Sigmoid colon (tissue), 7 donors: ENCODE measurements at places on chromosomes 4 and X.
A peak's percentile ranks its signal among the peaks of the same experiment; 100 is the strongest.

- no peak for DNase-seq
- H3K4me3 ChIP-seq = no peak overlapping the region
- H3K27ac ChIP-seq = no peak overlapping the region
- H3K36me3 ChIP-seq = no peaks in the 10 kb centered on the region
- H3K4me1 ChIP-seq = no peaks in the 10 kb centered on the region
- no peaks in the 10 kb centered on the region for H3K27me3 ChIP-seq
Measured at GRCh38 chr4:89992744-89993143, 98.1 kb downstream of the MMRN1 start.

- H3K4me3 ChIP-seq = no peak overlapping the region
- DNase-seq = no peak
- H3K4me1 ChIP-seq = peaks cover 9% of the 10 kb centered on the region
- H3K27me3 ChIP-seq = no peaks in the 10 kb centered on the region
- no peak overlapping the region for H3K27ac ChIP-seq
Measured at GRCh38 chr4:156976147-156976546, 4.5 kb upstream of the PDGFC start.

DNA sequence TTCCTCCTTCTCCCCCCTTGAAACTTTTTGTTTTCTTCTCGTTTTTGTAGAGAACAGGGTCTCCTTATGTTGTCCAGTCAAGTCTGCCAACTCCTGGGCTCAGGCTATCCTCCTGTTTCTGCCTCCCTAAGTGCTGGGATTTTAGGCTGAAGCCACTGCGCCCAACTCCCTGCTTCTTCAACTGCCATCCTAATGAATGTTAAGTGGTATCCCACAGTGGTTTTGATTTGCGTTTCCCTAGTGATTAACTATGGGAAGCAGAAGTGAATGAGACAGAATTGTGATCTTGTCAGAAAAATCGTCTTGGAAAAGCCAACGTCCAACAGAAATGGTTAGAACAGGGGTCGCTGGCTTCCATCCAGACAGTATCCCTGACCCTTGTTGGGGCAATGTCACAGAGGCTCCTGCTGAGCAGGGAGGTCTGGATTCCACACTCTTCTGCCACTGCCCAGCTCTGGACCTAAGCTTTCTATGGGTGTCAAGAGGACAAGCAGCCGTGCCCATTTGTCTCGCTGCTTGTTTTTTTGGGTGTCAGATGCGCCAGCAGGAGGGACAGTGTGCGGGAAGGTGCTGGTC is 869 bp upstream of the ADD1 start:
- H3K27ac ChIP-seq = peak overlapping the region; percentile 97
- no peaks in the 10 kb centered on the region for H3K36me3 ChIP-seq

GRCh38 chr4:2695346-2696060 is 60.6 kb downstream of the TNIP2 start:
- no peaks in the 10 kb centered on the region for H3K27me3 ChIP-seq
- no peaks in the 10 kb centered on the region for H3K4me1 ChIP-seq
- peaks cover 100% of the 10 kb centered on the region for H3K36me3 ChIP-seq
- no peak overlapping the region for H3K4me3 ChIP-seq
- no peak for DNase-seq
- no peak overlapping the region for H3K27ac ChIP-seq
